IPS DF 19.7 (cell line): ENCODE measurements at places on chromosomes 3 and 15.

GRCh38 chr15:93035953-93036810, 52.8 kb downstream of the RGMA start:
- DNase-seq = no peak

DNA sequence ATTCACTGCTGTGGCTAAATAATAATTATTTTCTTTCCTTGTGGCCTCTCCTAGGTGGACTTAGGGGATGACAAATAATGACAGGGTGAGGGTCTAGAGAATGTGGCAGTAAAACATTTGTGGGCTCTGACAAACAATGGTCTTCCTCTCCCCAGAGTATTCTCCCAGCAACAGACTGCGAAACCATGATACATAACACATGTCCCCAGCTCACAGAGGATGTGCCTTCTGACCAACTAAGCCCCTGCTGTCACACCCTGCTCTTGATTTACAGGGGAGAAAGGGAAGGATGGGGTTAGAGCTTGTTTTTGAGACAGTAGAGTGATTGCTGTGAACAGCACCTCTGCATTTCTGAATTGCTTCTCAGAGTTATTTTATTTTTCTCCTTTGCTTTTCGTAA, 116.6 kb upstream of the CTDSPL start:
- DNase-seq = no peak

GRCh38 chr3:87621667-87622066, 345.3 kb upstream of the POU1F1 start:
- DNase-seq = no peak

DNA sequence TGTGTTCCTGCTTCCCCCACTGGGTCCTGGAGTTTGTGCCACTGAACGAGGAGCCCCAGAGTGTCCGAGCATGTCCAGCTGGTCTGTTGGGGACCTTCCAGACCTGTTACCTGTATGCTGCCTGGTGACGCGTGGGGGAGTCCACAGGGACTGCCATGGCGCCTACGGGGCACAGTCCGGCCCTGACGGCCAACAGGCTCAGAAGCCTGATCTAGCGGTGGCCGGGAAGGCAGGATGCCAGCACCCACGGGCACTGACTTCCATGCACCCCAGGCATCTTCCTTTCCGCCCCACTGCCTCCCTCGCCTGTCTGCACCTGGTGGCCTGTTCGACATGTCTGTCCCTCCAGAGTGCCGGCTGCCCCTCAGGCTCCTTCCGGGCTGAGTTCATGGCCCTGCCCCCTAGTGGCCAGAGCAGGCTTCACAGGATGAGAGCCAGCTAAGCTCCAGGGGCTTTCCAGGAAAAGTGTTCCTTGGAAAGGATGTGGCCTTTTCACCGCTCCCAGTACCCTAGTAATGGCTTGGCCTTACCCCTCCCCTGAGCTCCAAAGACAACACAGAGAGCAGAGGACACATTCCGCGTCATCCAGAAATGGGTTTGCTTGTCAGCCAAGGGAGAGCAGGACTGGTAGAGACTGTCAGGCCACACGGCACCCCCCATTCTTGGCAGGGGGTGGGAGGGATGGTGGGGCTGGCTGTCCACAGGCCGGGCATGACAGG, 35.7 kb downstream of the NGRN start:
- DNase-seq = no peak

DNA sequence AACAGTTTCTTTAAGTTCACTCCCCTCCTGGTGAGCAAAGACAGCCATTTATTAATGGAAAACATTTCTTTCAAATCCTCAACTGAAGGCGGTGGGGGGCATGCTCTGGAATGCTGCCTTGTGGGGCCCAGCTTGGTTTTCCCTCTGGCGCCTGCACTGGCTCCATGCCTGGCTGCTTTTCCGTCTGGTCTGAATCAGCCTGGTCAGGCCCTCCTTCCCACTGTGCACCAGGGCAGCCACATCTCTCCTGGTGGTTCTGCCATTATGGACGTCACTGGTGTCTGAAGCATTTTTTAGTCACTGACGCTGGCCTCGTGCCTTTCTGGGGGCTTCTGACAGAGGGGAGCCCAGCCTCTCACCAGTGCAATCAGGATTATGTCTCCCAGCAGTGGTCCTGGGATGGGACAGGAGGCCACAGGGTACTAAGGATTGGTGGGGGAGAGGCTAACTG, 57.6 kb upstream of the APEH start:
- no peak for DNase-seq

DNA sequence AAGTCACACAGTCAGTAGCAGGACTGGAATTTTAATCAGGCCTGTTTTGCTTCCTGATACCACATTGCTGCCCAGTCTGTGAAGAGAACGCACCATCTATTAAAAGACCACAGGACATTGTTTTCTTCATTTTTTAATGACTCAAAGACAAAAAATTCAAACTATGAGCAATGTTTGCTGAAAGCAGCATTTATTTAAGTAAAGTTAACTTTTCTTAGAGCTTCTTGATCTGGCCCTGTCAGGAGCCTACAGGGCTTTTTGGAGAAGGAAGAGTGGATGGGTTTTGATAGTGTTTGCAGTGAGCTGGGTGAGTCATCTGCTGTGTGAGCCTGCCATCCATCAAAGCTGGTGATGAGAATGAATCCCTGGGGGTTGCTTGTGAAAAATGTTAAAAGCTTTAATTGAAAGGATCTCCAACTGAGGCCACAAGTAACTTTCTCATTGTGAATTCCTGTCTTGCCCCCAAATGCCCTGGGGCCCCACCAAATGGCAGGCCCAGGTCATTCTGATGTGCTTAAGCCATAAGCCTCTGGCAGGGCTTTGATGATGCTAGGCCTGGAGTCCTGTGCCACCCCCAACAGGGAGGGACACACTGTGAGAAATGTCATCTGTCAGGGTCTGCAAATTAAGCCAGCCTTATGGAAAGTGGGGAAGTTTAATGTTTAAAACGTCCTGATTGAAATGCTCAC, 136.2 kb upstream of the PFN2 start:
- no peak for DNase-seq

DNA sequence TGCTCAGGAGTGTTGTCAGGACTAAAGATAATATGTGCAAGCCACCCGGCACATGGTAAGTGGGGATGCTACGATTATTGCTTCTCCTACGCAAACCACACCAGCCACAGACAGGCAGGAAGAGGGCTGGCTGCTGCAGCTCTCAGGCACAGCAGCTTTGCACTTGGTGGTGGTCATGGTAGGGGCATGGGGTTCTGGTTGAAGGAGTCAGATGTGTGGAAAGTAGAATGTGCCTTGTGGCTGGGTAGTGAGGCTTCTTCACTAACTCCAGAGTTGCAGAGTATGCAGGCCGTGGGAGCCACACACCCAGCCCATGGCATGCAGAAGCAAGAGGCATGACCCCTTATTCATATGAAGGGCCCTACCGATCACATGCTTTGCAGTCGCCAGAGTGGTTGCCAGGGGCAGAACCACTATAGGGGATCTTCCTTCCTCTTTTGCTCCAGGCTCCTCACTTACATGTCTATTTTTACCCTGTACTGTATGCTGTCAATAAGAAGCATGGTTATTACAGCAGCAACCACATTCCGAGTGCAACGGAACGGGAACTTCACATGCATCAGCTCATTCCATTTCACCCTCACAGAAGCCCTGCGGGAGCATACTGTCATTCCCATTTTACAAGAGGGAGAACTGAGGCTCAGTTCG, 59.2 kb upstream of the HERC1 start:
- no peak for DNase-seq

- DNase-seq = no peak
Observed at GRCh38 chr3:184117636-184118035, 17.5 kb upstream of the EIF2B5 start.

DNA sequence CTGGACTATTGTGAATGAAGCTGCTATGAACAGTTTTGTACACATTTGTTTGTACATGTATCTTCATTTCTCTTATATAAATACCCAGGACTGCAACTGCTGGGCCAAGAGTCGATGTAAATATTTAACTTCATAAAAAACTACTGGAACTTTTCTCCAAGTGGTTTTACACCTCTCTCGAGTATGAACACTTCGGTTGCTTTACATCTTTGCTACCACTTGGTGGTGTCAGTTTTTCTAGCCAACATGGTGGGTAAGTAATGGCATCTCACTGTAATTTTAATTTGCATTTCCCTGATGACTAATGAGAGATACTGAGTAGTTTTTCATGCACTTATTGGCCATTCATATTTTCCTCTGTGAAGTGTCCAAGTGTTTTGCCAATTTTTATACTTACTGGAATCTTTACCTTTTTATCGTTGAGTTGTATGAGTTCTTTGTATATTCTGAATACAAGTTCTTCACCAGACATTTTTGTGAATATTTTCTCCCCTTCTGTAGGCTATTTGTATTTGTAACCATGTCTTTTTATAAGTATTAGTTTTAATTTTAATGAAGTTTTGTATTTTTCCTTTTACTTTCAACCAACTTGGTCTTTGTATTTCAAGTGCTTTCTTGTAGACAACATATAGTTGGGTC, 44.4 kb downstream of the PCOLCE2 start:
- DNase-seq = no peak
